ENCODE measurements at places on chromosomes 12 and 14. TPM values are rescaled to one million over a fixed set of nuclear protein-coding genes. Genes with fewer than 3 reads are reported as not detected.

GRCh38 chr12:39461059-39461458 is 18.1 kb upstream of the KIF21A start:
- H3K36me3 ChIP-seq, result no peaks in the 10 kb centered on the region
- no peaks in the 10 kb centered on the region for H3K27me3 ChIP-seq
- no peak overlapping the region for H3K27ac ChIP-seq
- no peaks in the 10 kb centered on the region for H3K4me1 ChIP-seq

DNA sequence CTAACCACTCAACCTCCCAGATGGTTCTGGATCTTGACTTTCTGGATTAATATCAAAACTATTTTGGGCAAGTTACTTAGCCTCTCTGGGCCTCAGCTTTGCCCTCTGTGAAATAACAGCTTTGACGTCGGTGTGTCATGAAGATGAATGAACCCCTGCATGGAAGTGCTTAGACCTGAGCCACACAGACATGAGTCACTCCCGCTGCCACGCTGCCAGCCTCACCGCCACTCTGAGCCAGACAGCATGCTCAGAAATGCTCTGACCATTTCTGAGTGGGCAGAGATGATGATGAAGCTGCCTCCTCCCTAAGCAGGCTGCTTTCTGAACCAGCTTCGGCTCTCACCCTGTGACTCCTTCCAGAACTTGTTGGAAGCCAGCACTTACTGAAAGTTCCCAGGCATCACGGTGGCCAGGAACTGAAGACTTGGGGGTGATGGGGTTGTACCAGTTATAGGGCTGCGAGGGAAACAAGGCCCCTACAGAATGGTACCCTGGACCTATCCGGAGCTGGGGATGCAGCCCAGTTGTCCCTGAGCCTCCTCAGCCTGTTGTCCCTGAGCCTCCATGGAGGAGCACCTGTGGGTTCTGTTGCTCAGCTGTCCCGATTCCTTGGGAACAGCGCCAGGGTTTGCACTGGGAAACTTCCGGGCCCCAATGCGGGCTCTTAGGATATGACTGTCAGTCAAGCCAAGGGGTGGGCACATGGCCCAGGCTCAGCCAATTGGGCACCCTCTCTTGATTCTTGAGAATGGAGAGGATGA is 2.0 kb upstream of the CCDC197 start:
- no peak overlapping the region for H3K4me3 ChIP-seq
- no peaks in the 10 kb centered on the region for H3K27me3 ChIP-seq
- DNase-seq, result no peak
- H3K4me1 ChIP-seq, result peaks cover 17% of the 10 kb centered on the region

GRCh38 chr12:120853188-120853587 is 51.0 kb downstream of the SPPL3 start:
- H3K27ac ChIP-seq, result peak overlapping the region; percentile 41
- DNase-seq, result no peak
- peaks cover 64% of the 10 kb centered on the region for H3K4me1 ChIP-seq
- no peaks in the 10 kb centered on the region for H3K27me3 ChIP-seq

DNA sequence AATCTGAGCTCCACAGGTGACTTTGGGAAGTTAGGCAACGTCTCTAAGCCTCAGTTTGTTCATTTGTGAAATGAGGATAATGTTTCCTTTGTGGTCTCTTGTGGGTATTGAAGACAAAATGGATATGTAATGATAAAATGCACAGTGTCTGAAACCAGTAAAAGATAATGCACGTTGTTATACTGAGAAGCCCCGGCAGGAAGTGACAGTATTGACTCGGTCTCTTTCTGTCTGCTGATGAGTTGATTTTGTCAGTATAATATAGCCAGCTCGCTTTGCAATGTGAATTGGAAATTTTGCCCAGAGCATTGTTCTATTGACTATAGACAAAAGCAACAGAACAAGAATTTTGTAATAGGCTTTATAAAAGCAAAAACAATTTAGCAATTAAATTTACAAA is 49.2 kb upstream of the SLC38A1 start:
- H3K27me3 ChIP-seq, result no peaks in the 10 kb centered on the region
- H3K36me3 ChIP-seq, result no peaks in the 10 kb centered on the region
- DNase-seq, result no peak
- no peak overlapping the region for H3K27ac ChIP-seq

Gene INHBC
- total RNA-seq, result 0.13 TPM
